Hindlimb muscle (tissue), 1 donor: ENCODE measurements at places on chromosomes 11 and 22.

DNA sequence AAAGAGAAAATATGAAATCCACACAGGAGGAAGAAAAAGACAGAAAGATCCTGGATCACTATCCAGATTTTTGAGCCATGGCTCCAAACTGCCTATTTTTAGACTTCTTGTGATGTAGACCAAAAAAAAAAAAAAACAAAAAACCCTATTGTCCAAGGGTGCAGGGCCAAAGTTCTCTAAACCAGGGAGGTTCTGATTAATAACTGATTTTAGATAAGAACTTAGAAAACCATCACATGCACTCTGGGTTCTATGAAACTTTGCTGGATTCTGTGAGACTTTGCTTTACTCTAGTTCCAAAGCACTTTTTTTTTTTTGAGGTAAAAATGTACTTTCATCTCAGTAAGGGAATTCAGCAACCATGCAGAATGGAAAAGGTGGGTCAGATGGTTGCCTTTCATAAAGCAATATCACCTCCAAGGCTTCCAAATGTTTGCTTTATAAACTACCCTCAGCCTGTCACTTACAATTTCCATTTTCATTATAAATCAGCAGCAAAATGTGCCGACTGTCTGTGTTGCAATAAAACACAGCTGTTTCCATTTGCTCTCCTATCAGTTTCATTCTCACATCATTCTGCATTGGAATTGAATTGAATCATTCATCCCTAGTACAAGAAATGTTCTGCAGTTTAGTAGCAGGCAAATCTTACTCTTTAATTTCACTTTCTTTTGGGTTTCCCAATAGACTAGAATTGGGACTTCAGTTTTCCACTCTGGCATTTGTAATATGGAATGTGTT, 1584.3 kb upstream of the RAG2 start:
- no peak for DNase-seq

DNA sequence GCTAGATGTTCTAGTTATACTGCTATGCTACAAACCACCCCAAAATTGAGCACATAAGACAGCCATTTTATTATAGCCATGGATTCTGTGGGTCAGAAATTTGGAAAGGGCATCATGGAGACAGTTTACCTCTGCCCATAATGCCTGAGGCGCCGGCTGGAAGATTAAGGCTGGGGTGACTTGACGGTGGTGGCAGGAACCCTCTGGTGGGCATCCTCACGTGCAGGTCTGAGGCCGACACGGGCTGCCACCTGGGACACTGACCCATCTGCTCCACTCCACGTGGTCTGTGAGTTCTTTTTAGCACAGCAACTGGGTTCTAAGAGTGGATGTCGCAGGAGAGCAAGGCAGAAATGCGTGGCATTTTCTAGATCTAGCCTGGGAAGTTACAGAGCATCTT, 40.0 kb upstream of the PRDM11 start:
- no peak for DNase-seq

GRCh38 chr22:21937041-21937820, 15.4 kb downstream of the PPM1F start:
- DNase-seq = no peak

DNA sequence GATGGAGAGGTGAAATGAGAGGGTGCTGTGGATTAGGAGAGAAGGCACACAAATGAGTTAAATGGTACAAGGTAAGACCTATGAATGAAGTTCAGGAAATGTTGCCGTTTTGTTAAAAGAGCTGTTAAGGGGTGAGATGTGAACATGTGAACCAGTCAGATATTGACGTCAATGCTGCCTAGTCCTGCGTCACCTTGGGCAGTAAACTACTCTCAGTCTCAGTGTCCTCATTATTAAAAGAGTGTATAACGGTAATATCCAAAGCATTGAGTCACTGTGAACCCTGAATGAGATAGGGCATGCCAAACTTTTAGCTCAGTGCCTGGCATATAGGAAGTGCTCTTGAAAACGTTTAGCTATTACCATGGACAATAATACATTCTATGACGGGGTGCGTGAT, 32.4 kb upstream of the SORL1-AS1 start:
- no peak for DNase-seq

- no peak for DNase-seq
Measured at GRCh38 chr22:49084206-49084605, 743.5 kb downstream of the BRD1 start.

- DNase-seq = no peak
Measured at GRCh38 chr11:7905961-7906429, 25.1 kb downstream of the OR10A6 start.

DNA sequence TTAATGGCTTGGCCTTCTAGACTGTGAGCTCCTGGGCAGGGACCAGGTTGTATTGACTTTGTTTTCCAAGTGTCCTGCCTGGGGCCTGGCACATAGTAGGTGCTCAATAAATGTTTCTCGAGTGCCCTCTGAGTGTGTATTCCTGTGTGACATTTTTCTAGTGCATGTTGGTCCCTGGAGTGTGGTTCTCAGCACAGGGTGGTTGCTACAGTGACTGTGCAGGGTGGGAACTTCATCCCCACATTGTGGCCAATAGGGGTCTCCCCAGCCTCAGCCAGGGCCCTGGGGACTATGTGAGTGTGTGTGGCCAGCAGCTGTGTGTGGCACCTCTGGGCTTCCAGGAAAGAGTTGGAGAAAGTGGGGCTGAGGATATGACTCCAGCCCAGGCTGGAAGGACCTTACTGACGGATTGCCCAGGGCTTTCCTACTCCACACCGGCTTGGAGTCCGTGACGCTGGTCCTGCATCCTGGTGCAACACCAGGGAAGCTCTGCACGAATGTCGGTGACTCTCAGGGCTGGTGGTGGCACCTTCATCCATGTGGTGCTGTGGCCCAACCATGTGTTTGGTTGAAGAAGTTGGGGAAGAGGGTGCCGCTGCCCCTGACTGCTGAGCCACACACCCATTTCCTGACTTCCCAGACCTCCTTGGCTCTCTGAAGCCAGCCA, 9.0 kb upstream of the MARK2 start:
- DNase-seq = no peak

DNA sequence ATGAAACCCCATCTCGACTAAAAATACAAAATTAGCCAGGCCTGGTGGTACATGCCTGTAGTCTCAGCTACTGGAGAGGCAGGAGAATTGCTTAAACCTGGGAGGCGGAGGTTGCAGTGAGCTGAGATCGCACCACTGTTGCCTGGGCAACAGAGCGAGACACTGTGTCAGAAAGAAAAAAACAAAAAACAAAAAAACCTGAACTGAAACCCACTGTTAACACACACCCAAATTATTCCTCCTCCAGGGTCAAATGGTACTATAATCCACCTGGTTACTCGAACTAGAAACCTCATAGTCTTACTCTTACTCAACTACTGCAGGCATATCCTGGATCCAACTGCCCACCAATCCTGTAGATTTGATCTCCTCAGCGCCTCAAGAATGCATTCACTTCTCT, 35.5 kb downstream of the USP28 start:
- DNase-seq = no peak
